ENCODE measurements at places on chromosomes 13 and 19.

GRCh38 chr19:964761-965694 lies 19.1 kb upstream of the WDR18 start:
- DNase-seq: no peak

GRCh38 chr19:3944018-3944721 lies 11.3 kb downstream of the NMRK2 start:
- no peak for DNase-seq

DNA sequence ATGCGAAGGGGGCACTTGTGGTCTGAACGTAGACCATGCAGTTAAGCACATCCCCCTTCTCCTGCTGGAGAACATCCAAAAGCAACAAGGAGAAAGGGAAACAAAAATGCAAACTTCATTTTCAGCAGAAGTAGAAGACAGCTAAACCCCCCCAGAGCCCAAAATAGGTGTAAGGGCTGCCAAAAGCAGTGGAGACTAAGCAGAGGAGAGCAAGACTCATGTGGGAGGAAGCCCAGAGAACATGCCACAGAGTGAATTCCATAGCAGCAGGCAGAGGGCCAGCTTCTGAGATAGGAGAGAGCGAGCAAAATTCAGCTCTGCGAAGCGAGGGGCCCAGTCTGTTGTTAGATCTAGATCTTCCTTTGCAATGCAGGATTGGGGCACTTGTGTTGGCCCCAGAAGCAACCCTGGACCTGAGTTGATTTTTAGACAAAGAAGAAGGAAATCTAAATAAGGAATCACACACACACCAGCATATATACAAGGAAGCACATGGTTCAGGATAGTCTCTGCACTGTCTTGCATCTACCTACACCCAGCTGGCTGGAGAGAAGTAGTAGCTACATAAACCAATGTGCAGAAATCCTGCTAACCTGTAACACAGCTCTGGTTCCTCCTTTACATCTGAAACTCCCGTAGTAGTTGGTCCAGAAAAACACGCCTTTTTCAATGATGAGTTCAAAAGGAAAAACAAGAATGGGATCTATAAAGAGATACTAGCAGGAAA lies 199.6 kb downstream of the SPRY2 start:
- no peak for DNase-seq

DNA sequence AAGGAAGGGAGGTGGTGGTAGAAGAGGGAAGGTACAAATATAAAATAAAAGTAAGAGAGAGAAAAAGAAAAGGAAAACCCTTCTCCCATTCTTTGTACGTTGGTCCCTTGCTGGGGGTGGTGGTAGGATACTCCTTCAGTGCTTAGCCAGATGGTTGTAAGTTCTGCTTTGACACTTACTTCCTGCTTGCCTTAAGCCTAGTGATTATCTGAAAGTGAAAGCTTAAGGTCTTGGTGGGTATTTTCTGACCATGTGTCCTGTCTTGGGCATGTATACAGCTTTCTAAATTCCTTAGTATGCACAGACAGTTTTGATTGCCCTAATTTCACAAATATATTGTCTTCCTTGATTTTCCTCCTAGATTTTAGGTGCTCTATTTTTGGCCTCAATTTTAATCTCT lies 314.8 kb downstream of the PCDH17 start:
- DNase-seq: no peak

GRCh38 chr13:20435616-20436368 lies 89.9 kb downstream of the CRYL1 start:
- no peak for DNase-seq

DNA sequence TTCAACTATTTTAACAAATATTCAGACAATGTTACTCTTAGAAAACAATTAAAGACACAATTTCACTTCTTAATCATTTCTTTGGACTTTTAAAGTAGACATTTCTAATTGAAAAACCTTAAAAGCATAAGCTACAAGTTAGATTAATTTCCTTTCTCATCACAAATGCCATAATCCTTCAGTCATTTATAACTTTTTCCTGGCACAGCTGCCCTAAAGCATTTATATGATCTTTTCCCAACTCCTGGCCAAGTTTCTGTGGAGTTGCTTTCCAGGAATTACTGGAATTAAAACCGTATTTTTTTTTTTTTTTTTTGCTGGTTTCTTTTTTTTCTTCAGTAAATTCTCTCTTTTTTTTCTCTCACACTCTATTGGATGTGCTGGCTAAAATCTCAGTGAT lies 615.9 kb downstream of the TBC1D4 start:
- DNase-seq: no peak

Data from effector memory CD4-positive, alpha-beta T cell (primary cell).